Calu3 (cell line): ENCODE measurements at places on chromosomes 13 and 19.
A peak's percentile ranks its signal among the peaks of the same experiment; 100 is the strongest.

DNA sequence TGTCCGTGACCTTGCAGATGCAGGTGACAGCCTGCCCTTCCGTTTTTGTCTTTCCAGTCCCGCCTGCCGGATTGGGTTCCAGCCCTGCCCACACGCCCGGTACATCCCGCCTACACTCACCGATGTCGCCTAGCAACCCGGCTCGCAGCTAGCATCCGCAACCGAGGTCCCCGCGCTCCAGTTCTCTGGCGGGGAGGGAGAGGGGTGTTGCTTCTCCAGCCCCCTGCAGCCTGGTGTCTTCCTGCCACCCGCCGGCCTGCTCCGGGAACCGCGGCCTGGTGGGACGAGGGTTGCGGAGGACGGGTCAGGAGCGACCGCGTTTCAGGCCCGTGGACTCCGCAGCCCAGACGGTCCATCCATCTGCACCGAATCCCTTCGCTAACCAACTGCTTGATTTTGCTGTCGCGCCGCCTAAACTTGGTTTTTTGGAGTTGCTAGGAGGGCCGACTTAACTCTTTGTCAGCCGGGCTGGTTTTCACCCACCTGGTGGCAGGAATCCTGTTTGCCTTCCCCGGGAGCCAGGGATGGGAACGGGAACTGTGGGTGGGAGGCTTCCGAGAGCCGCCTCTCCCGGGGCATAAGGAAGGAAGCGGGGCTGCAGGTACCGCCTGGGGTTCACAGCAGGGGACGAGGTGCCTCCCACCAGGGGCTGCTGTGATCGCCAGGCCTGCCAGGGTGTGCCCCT lies 15.4 kb upstream of the MATK start:
- no peak for DNase-seq

DNA sequence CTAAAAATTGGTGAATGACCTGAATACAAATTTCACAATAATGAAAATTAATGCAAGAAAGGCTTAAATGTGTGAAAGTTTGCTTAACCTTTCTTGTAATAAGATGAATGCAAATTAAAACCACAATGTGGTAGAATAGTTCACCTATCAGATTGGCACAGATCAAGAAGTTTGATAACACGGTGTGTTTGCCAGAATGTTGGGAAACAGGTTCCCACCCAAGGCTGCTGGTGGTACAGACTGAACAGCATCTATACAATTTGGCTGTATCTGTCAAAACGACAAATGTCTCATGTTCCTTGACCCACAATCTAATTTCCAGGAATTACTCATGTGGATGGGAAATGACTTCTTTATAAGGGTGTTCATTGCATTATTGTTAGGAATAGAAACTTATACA lies 8.6 kb upstream of the IRS2 start:
- DNase-seq: no peak

DNA sequence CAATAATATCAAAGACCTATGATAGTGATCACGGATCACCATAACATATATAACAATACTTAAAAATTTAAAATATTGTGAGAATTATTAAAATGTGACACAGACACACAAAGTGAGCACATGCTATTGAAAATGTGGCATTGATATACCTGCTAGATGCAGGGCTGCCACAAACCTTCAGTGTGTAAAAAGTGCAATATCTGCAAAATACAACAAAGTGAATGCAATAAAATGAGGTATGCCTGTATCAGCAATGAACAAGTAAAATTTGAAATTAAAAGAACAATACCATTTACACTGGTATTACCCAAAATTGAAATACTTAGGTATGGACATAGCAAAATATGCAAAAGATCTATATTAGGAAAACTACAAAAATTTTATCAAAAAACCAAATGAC lies 1217.8 kb upstream of the PCDH20 start:
- DNase-seq: no peak

- no peak for DNase-seq
Measured at GRCh38 chr13:24083141-24083540, 77.4 kb upstream of the SPATA13 start.

- DNase-seq: no peak
Measured at GRCh38 chr13:54928071-54928470, 1899.5 kb downstream of the OLFM4 start.

- DNase-seq: peak; percentile 86
Measured at GRCh38 chr19:10644260-10645007, 9.7 kb upstream of the ILF3 start.

GRCh38 chr13:55214841-55215345 lies 1925.8 kb upstream of the PRR20A start:
- DNase-seq: no peak

DNA sequence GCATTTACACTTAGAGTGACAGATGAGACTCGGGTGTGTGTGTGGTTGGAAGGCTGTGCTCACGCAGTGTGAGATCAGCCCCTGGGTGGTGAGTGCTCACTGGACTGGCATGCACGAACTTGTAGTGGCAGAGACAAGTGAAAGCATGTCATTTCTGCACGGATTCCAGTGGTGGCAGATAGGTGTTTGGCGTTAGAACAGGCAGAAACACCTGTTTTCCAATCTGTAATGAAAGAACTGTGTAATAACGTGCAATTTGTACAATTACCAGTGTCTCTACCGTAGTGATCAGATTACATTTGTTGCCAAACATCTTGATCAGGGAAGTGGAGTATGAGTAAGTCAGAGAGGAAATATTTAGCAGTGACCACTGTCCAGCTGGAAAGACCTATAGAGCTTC lies 8.2 kb downstream of the LAMP1 start:
- no peak for DNase-seq

- DNase-seq: peak; percentile 24
Measured at GRCh38 chr13:20161275-20161950, 561 bp upstream of the GJA3 start.

DNA sequence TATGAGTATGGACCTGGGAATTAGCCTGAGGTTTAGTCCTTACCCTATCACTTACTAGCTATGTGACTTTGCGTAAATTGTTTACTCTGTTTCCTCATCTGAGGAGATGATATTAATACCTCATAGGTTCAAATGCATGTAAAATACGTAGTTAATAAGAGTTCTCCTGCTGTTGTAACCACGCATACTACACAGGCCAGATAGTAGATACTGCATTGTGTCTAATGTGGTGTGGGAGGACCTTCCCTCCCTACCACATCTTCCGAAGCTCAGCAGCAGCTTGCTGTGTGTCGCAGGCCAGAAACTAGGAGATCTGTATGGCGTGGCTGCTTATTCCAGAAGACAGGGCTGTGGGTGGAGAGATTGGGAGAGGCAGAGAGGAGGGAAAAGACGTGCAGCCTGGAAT lies 23.0 kb downstream of the GTF2F2 start:
- no peak for DNase-seq

DNA sequence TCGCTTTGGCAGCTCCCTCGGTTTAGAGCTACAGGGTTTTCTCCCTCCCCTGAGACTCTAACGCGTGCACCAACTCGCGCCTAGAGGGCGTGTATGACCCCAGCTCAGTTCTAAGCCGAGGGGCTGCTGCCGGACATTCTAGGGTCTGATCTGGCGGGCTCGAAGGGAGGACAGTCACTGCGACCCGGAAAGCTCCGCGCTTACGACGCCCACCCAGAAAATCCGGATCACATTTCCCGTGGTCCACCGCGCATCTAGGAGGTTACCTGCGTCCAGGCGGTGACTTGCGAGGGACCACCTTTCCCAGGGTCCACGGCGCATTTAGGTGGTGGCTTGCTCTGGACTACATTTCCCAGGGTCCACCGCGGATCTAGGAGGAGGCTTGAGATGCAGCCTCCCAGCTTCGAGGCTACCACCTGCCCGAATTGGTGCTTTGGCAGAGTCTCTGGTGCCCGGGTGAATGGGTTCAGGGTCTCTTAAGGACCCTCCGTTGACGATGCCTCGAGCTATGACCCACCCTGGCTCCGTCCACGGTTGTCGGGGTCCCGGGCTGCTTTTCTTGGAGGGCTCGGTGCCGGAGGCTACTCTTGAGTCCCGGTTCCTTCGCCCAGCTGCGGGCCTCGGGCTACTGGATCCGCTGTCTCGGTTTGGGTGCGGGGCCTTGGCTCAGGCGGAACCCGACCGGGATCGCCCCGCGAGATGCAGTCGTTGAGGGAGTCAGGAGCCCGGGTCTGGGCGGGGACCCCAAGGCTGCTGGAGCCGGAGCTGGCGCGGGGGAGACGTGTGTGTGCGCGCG lies 30.5 kb downstream of the ZNF146 start:
- DNase-seq: no peak

- no peak for DNase-seq
Measured at GRCh38 chr19:28393574-28394336, 819.2 kb downstream of the UQCRFS1 start.

- no peak for DNase-seq
Measured at GRCh38 chr13:27928805-27929753, 9.3 kb downstream of the PDX1 start.
